ENCODE measurements at places on chromosomes 2 and 18.
A peak's percentile ranks its signal among the peaks of the same experiment; 100 is the strongest.

GRCh38 chr2:60868589-60869273 lies 12.6 kb upstream of the REL start:
- no peak for DNase-seq

- no peak for DNase-seq
Measured at GRCh38 chr2:9735335-9735734, 104.5 kb upstream of the YWHAQ start.

- no peak for DNase-seq
Measured at GRCh38 chr2:77567723-77568122, 45.5 kb upstream of the LRRTM4 start.

GRCh38 chr2:123073371-123073770 lies 951.7 kb upstream of the CNTNAP5 start:
- no peak for DNase-seq

DNA sequence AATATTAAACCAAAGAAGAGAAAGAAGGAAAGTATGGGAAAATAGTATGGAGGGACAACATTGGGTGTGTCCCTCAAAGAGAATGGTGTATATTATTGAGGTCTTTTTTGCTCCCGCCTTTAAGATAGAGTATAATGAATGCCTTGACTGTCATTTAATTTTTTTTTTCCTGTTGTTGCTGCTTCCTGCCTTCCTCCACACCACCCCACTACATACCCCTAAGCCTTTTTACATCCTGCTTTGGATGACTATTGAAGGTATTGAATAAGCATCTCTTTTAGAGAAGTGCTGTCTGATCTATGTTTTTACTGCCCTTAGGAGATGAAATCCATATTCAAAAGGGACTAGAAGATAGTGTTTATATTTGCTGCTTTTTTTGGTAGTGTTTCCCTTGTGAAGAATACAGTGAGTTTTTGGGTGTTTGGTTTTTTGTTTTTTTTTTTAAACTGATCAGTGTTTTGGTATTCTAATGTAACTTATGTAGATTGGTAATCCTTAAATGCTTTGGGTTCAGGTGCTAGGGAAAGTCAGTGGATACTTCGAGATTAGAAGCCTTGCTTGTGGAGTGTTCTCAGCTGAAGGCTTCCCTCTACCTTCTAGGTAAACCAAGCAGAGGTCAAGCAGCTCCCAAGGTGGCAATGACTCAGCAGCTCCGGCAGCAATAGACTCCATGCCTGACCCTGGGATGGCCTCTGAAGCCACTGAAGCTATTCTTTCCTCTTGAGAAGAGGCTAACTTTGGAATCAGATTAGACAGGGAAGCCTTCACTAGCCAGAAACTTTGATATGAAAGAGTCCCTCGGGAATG lies 5.0 kb downstream of the FZD7 start:
- no peak for DNase-seq

DNA sequence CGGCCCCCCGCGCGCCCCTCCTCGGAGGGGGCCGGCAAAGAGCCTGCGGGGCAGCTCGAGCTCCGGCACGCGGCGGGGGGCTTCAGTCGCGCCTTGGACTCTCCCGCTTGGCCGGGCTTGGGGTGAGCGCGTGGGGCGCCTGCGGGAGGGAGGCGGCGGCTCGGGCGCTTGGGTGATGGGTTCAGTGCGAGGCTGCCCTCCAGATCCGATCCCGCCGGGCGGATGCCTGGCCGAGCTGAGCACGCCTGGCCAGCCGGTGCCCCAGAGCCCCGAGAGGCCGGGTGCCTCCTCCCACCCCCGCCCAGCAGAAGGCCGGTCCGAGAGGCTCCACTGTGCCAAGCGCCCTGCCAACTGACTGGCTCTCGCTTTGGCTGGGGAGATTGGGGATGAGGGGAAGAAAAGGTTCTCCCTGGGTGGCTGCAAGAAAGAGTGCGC lies 273 bp upstream of the NXPH2 start:
- DNase-seq, result peak; percentile 29
